Stimulated activated naive CD4-positive, alpha-beta T cell treated with Interleukin-2 at 50 U/mL for 16 hours (primary cell): ENCODE measurements at places on chromosomes 16 and 17.

GRCh38 chr16:4649744-4650442 is 25.3 kb downstream of the MGRN1 start:
- no peak for DNase-seq

GRCh38 chr16:30780549-30780948 is 6.5 kb downstream of the ZNF629 start:
- DNase-seq = no peak

DNA sequence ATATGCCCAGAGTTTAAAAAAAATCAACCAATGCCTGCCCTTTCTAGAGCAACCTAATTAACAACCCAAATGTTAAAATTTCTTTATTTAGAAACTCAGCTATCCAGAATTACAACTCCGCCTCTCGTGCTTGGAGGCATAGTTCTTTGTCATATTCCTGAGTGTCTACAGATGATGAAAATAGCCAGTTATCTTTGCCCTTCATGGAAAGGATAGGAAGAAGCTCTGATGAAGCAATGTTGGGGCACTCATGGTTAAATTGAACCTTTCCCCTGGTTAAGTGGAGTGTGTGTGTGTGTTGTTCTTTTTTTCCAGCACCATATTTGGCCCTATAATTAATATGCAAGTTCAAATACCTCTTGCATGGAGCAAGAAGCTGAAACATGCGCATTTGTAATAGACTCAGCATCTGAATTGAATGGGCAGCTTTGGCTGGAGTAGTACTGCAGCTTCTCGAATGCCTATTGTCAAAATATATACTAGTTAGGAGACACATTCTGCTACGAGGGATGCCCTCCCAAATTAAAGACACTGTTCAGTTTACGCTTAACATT is 506.2 kb downstream of the WWOX start:
- no peak for DNase-seq

DNA sequence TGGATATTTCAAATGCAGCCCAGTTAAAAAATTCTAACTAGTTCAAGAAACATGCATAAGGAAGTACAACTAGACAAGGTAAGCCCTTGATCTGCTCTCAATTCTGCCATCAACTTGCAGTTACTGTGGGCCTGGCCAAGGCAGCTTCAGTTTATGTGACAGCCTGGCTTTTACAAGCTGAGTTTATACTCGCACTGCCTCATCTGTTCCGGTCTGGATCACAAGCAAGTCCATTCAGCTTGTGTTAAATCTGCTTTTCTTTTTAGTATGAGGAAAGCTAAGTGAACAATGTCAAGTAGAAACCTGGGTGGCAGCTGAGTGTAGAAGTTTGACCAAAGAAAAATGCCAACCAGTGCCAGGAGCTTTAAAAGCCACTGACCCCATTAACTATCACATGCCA is 76.6 kb upstream of the CORO6 start:
- DNase-seq = no peak

DNA sequence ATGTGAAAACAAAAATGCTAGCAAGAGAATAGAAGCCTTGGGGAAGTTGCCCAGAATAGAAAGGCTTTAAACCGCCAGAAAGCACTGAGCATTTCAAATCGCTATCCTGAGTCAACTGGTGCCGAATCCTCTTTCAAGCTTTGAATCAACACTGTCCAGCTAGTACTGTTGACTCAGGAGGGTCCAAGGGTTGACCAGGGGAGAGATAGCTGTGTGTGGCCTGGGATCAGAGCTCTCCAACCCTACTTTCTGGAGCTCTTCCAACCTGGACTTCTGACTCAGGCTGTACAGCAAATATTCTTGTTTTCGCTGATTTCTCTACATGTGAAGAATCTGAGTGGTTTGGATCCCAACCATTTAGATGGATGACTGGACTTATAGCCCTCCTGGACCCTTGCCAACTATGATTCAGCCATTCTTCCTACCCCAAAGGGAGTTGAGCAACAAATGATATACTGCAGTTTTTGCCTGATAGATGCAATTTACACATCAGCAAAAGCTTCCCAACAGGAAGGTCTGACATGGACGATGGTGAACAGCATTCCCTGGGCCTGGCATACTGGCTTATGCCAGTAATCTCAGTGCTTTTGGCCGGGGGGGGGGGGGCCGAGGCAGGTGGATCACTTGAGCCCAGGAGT is 154.0 kb upstream of the SDK2 start:
- no peak for DNase-seq

- DNase-seq = no peak
Observed at GRCh38 chr17:73072219-73072962, 20.1 kb downstream of the SLC39A11 start.

- no peak for DNase-seq
Observed at GRCh38 chr17:30950669-30951399, 20.0 kb upstream of the RNF135 start.

DNA sequence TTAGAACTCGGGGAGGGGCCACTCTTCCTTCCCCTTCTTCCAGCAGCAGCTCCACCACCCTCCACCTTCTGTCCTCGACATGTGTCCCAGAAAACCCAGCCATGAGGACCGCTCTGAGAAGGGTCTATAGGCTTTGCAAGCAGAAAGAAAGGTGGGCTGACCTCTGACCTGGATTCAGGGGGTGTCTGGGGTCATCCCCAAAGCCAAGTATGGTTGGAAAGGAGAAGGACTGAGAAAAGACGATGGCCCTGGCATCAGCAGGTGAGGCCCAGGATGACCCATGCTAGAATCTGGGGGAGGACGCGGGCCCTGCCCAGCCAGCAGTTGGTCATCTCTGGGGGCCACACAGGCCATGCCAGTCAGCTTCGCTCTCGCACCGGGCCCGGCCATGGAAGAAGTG is 6.1 kb upstream of the SMIM5 start:
- no peak for DNase-seq

GRCh38 chr17:28069061-28069460 is 26.6 kb downstream of the NLK start:
- no peak for DNase-seq

GRCh38 chr17:40554646-40555295 is 10.5 kb downstream of the CCR7 start:
- no peak for DNase-seq

- DNase-seq = no peak
Observed at GRCh38 chr16:84367750-84368307, 509 bp upstream of the ATP2C2 start.

DNA sequence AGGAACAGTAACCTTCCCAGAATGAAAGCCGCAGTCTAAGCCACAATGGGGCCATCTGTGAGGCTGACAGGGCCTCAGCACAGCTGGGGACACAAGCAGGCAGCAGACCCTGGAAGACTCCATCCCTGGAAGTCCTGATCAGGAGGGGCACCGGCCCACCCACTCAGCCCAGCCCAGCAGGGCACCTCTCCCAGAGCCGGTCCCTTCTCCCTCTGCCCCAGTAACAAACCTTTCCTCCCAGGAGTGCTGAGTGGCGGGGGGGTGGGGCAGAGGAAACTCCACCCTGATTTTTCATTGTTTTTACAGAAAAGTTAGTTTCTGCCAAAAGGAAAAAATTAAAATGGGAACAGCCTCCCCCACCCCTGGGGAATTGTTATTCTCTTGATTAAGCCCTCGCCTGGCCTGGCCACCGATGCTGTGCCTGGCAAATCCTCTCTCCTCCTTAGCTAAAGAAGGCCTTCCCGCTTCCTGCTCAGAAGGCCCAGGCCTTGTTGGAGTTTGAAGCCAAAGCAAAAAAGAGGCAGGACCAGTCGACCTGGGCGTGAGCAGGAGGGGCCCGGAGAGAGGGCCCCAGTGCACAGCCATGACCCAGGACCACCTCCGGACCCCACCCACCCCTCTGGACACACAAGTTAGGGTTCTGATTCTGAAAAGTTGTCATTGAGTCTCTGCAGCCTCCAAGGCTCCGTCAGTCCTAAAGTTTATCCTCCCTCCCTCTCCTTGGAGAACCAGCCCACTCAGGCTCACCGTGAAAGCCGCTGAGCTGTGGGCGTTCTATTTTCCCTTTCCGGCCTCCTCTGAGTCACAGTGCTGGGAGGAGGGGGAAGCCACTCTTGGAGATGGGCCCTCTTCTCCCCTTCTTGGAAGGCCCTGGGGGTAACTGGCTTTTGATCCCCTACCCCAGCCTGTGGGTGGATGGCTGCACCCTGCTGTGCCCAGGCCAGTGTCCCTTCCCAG is 128.4 kb upstream of the TNRC6C start:
- no peak for DNase-seq

DNA sequence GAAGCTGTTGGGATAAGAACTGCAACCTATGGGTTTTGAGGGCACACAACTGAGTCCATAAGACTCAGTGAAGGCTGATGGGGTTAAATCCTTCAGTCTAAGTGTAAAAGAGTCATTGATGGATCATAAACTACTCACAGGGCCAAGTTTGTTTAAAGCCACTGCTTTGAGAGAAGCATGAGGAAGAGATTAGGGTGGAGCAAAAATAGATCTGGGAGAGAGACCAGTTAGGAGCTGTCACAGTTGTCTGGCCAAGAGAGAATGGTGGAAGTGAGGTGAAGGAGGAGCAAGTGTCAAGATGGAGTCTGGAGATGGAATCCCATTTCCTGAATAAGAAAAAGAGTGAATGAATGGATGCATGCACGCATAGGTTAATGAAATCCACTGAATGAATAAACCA is 379.1 kb upstream of the CDH11 start:
- DNase-seq = no peak
